ENCODE measurements at places on chromosomes 13 and 19. TPM values are rescaled to one million over a fixed set of nuclear protein-coding genes. Genes with fewer than 3 reads are reported as not detected.

Gene SELENOV
- not detected for total RNA-seq

Gene YJEFN3
- total RNA-seq: 0.27 TPM

Gene ASF1B
- 22.9 TPM for total RNA-seq

Gene SMIM7
- total RNA-seq: 45.9 TPM

Gene GRK1
- not detected for total RNA-seq

Gene EXOC3L2
- total RNA-seq: 1.7 TPM

Gene NLRP5
- not detected for total RNA-seq

Gene SYNGR4
- not detected for total RNA-seq

Gene FCHO1
- total RNA-seq: 0.93 TPM

Gene CEBPA
- 0.14 TPM for total RNA-seq

Gene IRGC
- total RNA-seq: not detected

Gene TTYH1
- not detected for total RNA-seq

Gene ZNF175
- 9.6 TPM for total RNA-seq

Gene SPATA13
- 18.4 TPM for total RNA-seq

Gene DCAF15
- total RNA-seq: 12.2 TPM

Gene KLK3
- total RNA-seq: not detected

Gene CYP4F2
- total RNA-seq: not detected

Gene FGF22
- not detected for total RNA-seq

Gene TPRX1
- total RNA-seq: not detected
